ENCODE measurements at places on chromosomes 5 and 9.

DNA sequence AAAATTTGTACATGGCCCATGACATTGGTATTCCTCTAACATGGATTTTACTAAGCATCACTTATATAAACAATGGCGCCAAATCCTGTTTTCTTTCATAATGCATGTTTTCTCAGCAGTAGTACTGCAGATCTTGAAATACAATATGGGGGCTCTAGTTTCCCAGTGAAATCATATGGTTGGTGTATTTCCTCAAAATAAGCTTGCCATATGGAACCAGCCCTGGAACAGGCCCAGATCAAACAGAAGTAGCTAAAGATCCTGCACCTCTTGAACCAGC lies 163.9 kb downstream of the ZNF608 start:
- DNase-seq: no peak

- no peak for DNase-seq
Measured at GRCh38 chr5:142840575-142840974, 70.4 kb downstream of the ARHGAP26 start.

DNA sequence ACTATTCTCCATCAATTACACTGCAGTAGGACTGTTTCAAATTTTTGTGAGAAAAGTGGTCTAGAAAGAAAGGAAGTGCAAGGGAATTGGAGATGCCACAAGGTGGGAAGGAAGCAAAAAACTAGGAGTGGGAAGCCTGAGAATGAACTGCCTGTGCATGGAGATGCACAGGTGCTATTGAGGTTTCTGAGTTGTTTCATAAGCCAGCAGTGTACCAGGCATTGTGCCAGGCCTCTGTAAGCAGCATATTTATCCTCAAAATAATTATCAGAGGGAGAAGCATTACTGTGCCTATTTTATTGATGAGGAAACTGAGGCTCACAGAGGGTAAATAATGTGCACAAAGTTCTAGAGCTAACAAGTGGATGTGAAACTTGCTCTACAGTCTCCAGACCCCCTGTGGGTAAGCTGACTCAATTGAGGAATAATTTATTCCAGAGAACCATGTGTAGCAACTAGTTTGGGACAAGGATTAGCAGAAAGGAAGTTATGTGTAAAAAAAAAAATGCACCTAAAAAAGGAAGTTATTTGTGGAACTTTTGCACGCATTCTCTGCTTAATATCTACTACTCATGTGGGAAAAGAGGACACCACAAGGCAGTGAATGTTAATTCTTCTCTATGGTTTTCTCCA lies 96.7 kb downstream of the SNCAIP start:
- DNase-seq: no peak

- no peak for DNase-seq
Measured at GRCh38 chr5:10498350-10498749, 56.7 kb downstream of the ROPN1L start.

GRCh38 chr9:13128266-13128860 lies 151.1 kb downstream of the MPDZ start:
- DNase-seq: peak; percentile 2

DNA sequence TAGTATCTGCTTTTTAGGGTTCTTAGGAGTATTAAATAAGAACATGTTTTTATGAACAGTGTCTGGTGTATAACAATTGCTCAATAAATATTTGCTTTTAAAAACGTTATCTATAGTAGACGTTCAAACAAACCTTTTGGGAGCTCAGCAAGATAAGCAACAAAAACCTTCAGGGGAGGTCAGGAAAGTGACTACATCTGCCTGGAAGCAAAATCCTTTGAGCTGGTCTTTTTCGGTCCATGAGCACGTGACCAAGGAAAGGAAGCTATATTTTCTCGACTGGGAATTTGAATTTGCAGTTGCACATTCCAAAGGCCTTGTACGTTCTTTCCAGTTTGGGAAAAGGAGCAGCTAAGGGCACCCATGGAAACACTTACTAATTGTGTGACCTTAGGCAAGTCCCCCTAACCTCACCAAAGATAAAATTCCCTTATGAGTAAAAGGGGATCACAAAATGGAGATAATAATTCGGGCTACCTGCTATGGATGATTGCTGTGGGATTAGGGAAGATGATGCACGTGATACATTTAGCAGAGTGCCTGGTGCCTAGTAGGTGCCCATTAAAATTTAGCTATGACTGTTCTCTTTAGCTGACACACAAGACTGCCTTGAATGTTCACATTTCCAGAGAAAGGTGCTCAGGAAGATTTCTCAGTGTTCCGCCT lies 45.4 kb downstream of the PTTG1 start:
- DNase-seq: peak; percentile 57

GRCh38 chr5:173029499-173029921 lies 26.6 kb upstream of the CREBRF start:
- DNase-seq: no peak

DNA sequence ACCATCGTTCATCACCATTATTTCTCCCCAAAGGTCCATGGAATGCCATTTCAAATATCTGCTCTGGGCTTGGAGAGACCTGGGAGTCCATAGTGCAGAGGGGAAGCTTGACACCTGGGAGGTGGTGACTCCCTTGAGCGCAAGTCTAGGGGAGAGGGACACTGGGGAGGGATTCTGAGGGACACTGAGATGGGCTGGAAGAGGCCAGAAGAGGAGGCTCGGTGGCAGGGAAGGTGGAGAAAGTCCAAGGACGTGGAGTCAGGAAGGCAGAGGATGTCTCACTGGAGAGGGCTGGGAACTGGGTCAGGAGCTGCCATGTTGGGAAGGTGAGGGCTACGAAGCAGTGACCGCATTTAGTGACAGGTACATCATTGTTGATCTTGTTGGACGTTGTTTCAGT lies 160.3 kb upstream of the MVB12B start:
- DNase-seq: no peak

GRCh38 chr5:66365981-66366380 lies 221.9 kb downstream of the SREK1 start:
- no peak for DNase-seq

DNA sequence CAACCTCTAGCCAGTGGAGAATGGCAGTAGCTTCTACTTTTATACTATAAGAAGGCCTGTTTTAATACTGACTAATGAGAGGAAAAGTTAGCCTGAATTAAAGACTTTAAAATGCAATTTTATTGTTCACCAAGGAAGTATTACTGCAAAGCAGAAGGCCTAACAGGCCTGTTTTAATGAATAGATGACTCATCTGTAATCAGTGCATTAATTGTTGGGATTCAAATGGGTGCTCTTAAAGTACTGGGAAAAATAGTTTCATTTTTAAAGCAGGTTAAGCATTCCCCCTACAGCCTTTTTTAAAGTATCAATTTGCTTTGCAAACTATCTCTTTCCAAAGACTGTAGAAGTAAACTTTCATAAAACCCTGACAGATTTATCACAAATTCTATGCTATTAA lies 147.7 kb downstream of the SIL1 start:
- peak; percentile 20 for DNase-seq

GRCh38 chr9:108209132-108209685 lies 646.6 kb downstream of the ACTL7B start:
- DNase-seq: no peak

DNA sequence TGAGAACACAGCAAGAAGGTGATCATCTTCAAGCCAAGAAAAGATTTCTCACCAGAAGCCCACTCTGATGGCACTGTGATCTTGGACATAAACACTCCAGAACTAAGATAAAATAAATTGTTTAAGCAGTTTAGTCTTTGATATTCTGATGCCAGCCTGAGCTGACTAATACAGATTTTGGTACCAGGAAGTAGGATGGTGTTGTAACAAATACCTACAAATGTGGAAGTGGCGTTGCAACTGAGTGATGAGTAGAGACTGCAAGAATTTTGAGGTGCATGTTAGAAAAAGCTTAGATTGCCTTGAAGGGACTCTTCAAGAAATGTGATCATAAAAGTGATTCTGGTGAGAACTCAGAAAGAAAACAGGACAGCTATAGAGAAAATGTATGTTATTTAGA lies 592.4 kb upstream of the DAB2 start:
- no peak for DNase-seq

- no peak for DNase-seq
Measured at GRCh38 chr5:14576206-14576605, 5.4 kb upstream of the OTULINL start.

- DNase-seq: no peak
Measured at GRCh38 chr5:27818888-27819287, 780.5 kb upstream of the CDH9 start.

- no peak for DNase-seq
Measured at GRCh38 chr5:8520917-8521316, 652.0 kb downstream of the MTRR start.

- DNase-seq: no peak
Measured at GRCh38 chr9:134441227-134442084, 115.2 kb downstream of the RXRA start.

- peak; percentile 17 for DNase-seq
Measured at GRCh38 chr9:123438821-123439220, 82.8 kb downstream of the CRB2 start.

- DNase-seq: no peak
Measured at GRCh38 chr5:147360816-147361215, 126.0 kb downstream of the STK32A start.

GRCh38 chr5:112973904-112974303 lies 2.7 kb upstream of the DCP2 start:
- no peak for DNase-seq

GRCh38 chr9:33164138-33164809 lies 2.9 kb downstream of the B4GALT1 start:
- DNase-seq: peak; percentile 32

GRCh38 chr9:35827486-35827885 lies 1.0 kb downstream of the FAM221B start:
- peak; percentile 71 for DNase-seq

DNA sequence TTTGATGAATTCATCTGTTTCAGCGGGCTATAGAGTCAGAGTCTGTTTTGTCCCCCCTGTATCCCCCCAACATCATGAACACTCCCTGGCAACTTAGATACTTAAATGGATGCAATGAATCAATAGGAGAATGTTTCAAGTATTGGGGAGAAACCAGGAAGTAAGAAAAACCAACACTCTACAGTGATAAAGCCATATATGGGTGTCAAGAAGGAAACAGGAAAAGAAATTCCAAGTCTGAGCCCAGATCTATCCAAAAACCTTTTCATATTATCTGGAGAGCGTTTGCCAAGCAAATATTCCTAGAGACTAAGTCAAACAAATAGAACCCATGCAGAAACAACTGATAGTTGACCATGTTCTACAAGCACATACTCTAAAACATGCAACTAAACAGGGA lies 2.3 kb upstream of the GNAQ start:
- no peak for DNase-seq

- no peak for DNase-seq
Measured at GRCh38 chr5:171433352-171433698, 13.9 kb downstream of the FGF18 start.

- DNase-seq: peak; percentile 29
Measured at GRCh38 chr9:4781408-4781807, 11.3 kb upstream of the RCL1 start.

- no peak for DNase-seq
Measured at GRCh38 chr5:145975001-145975360, 38.6 kb downstream of the SH3RF2 start.

DNA sequence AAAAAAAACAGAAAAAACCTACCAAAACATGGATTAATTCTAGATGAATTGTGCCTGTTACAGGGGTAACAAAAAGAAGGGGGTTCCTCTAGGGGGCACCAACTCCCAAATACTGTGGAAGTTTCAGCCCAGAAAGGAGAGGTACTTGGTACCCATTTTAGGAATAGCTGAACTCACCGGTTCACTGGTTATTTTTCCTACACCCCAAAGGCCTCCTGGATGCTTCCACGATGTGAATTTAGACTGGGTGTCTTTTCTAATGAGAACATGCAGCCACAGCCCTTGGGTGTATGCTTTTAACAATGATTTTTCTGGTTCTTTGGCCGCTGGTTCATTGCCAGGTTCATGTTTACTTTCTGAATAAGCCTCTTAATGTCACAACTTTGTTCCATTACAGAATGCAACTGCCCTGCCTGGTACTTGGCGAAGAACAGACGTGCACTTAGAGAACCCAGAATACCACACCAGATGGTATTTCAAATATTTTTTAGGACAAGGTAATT lies 46.7 kb downstream of the GARNL3 start:
- DNase-seq: peak; percentile 81

DNA sequence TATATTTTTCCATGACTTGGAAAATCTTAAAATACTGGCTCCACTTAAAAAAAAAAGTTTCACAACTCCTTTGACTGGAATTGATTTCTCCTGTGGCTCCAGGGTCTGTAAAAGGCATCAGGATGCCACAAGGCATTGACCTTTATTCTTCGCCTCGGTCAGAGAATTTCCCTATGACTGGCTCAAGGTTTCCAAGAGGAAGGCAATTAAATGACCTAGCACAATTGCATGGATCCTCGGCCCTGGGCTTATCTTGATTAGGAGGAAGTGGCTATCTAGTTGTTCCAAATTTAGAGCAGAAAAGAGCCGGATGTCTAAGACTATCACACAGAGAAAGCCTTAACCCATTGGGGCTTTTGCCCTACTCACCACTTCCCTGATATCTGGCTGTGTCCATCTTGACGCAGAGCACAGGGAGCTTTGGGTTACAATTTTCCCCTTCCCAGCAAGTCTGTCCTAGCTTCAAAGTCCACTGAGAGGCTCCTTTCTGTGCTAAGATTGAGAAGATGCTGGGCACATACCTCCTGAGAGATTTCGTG lies 56.9 kb upstream of the COL15A1 start:
- peak; percentile 71 for DNase-seq

DNA sequence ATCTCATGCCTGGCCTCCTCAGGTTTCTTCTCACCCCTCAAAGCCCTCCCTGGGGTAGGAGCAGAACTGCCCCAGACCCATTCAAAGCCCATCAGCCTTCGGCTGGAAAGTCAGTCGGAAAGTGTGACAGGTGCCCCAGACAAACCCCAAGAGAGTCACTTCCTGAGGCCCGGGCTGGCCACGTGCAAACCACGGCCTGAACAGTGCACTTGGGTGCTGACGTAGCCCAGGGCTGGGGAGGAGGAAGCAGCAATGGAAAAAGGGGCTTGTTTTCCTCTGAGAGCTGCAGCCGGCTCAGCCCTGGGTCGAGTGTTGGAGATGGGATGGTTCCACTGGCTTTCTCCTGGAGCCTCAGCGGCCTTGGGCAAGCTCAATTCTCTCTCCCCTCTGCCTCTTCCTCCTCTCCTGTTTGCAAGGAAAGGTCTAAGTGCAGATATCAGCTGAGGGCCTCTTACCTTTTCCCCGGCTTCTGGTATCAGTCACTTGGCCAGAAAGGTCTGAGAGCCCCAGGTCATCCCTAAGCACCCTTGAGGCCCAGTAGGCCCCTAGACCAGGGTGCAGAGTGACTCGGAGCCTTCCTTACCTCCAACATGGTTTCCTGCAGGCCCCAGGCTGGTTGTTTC lies 5.9 kb upstream of the EGR1 start:
- no peak for DNase-seq

GRCh38 chr5:142453932-142454331 lies 129.1 kb upstream of the SPRY4 start:
- DNase-seq: no peak

- no peak for DNase-seq
Measured at GRCh38 chr5:55081541-55081940, 20.9 kb upstream of the GZMA start.

All from EH (cell line).